ENCODE measurements at places on chromosomes 2 and 18.

DNA sequence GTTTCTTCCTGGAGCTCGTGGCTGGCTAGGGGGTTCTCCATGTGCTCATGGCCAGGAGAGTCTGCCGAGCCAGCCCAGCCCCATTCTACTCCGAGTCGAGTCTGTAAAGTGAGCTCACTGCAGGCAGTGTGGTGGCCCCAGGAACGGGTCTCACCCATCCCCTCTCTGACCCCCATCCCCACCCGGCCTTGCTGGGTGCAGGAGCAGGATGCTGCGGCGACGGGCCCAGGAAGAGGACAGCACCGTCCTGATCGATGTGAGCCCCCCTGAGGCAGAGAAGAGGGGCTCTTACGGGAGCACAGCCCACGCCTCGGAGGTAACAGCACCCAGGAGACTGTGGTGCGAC lies 1.4 kb downstream of the ANO7 start:
- no peak for DNase-seq

GRCh38 chr2:175310813-175311504 lies 129.4 kb upstream of the ATP5MC3 start:
- DNase-seq = no peak

- DNase-seq = no peak
Measured at GRCh38 chr2:115976916-115977315, 1534.5 kb downstream of the DPP10 start.

- no peak for DNase-seq
Measured at GRCh38 chr2:168312036-168312822, 64.8 kb upstream of the STK39 start.

DNA sequence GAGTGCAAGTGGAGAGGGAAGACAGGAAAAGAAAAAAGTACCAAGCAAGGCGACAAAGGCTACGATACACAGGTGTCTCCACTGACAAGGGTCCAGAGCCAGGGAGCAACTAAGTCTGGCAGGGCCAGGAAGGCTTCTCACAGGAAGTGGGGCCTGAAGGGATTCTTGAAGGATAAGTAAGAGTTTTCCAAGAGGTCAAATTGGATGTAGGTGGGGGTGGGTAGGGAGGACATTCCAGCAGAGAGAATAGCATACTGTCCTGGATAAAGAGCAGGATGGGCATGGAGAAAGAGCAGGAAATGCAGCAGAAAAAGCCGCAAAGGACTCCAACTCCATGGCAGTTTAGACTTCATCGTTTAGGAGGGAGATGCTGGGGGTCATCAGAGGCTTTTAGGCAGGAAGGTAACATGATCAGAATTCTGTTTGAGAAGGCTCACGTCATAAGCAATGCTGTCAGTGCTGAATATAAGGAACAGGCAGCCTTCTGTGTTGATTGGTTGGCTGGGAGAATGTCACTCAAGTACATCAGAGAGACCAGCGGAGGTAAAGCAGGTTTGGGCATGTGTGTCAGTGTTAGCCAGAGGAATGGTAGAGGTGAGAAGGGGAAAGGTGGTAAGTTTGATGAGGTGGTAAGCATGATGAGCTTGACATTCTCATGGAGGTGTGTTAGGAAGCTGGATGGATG lies 35.1 kb downstream of the ARHGAP25 start:
- peak; percentile 30 for DNase-seq

- DNase-seq = no peak
Measured at GRCh38 chr2:14855751-14856150, 223.2 kb downstream of the LRATD1 start.

GRCh38 chr18:79863161-79864005 lies 65.6 kb downstream of the KCNG2 start:
- no peak for DNase-seq

- DNase-seq = no peak
Measured at GRCh38 chr2:241764275-241765241, 12.1 kb upstream of the GAL3ST2 start.

DNA sequence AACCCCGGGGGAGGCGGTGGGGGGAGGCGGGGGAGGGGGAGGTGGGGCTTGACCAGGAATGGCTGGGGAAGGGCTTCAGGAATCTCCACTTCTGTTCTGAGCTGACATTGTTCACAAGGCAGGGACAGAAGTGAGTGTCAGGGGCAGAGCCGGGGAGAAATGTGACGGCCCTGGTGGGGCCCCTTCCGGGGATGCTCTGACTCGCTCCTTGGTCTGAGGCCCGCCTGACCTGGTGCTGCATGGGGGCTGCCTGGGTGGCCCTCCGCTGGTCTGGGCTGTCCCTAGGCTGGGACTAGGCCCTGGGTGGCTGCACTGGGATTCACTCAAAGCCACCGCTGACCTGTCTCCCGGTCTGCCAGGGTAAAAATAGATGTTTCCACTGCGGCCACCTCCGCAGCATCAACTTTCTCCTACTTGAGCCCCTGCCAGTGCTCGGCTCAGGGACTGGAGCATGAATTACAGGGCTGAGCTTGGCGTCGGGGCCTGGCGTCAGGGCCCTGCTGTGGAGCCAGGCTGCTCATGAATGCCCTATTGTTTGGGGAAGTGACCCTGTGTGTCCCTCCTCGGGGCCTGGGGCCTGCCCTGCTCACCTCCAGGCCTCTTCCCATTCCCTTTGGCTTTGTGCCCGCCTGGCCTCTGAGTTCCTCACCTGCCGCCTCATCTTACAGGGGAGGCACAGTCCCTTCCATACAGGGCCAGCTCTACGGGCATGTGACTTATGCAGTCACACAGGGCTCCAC lies 247.5 kb downstream of the DYSF start:
- no peak for DNase-seq

DNA sequence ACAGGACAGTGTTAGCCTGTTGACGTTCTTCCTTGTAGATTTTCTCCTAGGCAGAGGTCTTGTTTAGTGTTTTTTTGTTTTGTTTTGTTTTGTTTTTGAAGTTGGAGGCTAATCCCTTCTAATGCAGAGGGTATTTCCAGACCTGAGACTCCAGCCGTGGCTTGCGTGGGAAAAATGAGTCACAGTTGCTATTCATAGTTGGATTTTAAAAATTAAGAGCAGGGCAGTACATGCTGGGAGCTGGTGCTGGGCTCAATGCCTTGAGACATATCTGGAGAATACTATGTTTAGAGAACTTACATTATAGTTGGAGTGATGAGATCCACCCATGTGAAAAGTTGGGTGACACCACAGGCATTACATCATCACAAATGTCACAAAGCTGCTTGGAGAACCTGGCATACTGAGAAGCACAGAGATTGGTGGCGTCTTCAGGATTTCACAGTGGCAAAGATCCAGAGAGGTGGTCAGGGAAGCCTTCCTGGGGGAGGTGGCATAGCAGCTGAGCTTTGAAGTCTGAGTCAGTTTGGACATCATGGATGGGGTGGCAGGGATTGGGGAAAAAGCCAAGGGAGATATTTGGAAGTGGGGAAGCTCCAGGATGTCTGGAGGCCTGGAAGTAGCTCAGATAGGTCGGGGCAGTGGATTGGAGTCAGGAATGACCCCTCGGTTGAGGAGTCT lies 249.4 kb downstream of the LOXHD1 start:
- peak; percentile 13 for DNase-seq

GRCh38 chr2:96839293-96839874 lies 4.4 kb downstream of the ANKRD23 start:
- DNase-seq = peak; percentile 21

- no peak for DNase-seq
Measured at GRCh38 chr18:54261894-54262293, 7.4 kb upstream of the POLI start.

GRCh38 chr2:211203986-211204385 lies 647.6 kb downstream of the CPS1 start:
- no peak for DNase-seq

DNA sequence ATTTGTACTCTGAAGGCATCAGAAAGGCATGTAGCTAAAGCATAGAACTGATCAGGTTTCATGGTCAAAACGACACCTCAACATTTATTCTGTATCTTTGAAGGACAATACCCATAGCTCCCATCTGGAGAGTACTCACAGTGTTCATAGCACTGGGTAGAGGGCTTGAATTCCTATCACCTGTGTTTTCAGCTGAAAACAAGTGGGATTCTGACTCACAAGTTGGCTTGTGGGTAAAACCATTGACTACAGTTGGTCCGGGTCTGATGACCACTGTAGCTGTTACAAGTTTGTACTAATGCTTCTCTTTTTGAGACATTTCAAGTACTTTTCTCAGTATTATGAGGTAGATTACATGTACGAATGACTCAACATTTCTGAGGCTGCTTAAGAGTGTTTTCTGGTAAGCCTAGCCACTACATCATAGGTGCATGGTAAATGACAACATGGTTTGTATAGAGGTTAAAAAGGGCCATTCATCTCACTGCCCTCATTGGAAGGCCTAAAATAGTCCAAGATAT lies 68.6 kb upstream of the PELI1 start:
- peak; percentile 44 for DNase-seq
